ENCODE measurements at places on chromosomes 2 and 18.

GRCh38 chr2:31318361-31319336, 84.7 kb downstream of the EHD3 start:
- no peak for DNase-seq

- no peak for DNase-seq
Measured at GRCh38 chr2:84649487-84650142, 133.3 kb downstream of the DNAH6 start.

GRCh38 chr2:26299471-26300101, 46.4 kb upstream of the SELENOI start:
- DNase-seq = no peak

GRCh38 chr2:100198461-100199230, 56.3 kb upstream of the AFF3 start:
- DNase-seq = no peak

GRCh38 chr18:24470022-24470618, 9.7 kb downstream of the HRH4 start:
- DNase-seq = no peak
